GOT3 (cell line): ENCODE measurements at places on chromosomes 16 and 17.
A peak's percentile ranks its signal among the peaks of the same experiment; 100 is the strongest.

DNA sequence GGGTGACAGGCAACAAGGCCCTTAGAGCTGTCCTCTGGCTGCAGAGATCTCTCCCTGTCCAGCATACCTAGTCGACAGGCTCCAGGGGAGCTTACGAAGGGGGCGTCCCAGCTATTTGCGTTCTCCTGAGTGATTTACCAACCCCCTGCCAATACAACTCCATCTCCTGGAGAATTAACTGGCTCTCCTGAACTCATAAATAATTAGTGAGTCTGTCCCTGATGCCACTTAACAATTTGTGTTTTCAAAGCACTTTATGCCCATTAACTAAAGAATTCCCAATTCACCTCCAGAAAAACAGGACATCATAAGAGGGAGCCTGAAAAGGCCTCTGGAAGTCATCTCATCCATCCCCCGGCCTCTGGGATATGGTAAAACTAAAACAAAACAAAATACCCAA lies 26.7 kb downstream of the SDK2 start:
- no peak for DNase-seq

GRCh38 chr16:11740567-11740966 lies 2.1 kb downstream of the TXNDC11 start:
- no peak for DNase-seq

DNA sequence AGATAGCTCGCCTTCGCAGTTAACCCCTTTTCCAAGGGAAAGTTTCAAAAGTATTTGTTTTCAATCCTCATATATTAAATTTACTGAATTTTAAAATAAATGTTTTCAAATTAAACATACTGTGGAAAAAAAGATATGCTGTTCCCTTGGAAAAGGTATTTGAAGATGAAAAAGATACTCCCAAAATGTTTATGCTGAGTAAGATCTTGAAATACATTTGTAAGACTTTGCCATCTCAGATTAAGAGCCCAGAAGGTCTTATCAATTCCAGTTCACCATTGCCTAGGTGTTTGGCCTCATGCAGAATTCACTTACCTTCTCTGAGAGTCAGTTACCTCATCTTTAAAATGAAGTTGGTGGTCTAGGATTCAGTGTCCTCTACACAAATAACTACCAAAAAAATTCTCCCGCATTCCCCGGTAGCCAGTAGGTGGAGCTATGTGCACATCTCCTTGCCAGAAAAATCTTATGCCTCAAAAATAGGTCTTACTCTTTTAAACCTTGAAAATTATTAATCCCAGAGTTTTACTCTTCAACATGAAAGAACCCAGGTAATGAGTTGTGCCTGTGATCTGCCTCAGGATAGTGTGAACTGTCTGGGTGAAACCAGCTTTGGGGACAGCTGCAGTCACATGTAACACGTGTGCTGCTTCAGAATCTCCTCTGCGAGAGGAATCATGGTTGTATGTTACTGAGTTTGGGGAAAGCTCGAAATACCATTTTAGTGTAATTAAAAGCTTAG lies 178.3 kb downstream of the MRTFB start:
- no peak for DNase-seq

GRCh38 chr17:50257676-50258224 lies 16.5 kb upstream of the TMEM92 start:
- DNase-seq = no peak

DNA sequence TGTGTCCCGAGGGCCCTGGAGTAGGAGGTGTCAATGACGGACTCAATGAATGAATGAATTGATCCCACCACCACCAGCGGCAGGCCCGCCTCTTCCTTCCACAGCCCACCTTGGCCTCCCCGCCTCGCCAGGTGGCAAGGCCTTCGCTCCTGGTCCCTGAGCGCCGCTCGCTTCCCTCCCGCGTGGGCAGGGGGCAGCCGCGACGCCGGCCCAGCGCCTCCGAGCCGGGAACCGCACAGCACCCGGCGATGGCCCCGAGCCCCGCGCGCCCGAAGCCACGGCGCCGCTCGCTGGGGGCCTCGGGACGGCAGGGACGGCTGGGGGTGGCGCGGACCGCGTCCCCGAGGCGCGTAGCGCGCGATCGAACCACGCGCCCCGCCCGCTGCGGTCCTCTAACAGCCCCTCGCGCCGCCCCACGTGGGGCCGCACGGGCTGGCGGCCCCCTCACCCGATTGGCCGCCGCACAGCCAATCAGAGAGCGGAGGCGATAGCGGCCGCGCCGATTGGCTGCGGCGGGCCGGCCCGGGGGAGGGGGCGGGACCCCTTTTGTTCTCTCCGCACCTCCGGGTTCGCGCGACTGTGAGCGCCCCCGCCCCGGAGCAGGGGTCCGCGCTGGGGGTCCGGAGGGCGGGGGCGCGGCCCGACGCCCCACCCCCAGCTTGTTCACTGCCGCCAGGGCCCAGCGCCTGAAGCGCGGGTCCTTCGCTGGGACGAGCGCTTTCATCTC lies 31.4 kb downstream of the ACTG1 start:
- DNase-seq = peak; percentile 32

DNA sequence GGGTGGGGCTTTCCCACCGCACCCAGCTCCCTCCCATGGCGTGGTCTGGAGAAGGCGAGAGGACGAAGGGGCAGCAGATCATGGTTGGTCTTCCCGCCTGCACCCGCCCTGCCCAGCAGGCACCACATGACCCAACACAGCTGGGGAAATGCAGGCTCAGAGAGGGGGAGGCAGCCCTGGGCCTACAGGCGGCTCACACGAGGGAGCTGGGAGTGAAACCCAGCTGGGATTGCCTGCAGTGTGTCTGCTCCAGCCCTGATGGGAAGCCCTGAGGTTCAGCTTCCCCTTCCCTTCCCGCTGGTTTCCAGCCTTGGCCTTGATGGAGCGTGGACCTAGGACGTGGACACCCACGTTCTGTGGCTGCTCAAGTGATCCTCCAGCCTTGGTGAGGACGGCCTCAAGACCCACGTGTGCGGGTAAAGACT lies 20.0 kb upstream of the PABPN1L start:
- DNase-seq = no peak

GRCh38 chr17:18185391-18185790 lies 1.8 kb downstream of the ALKBH5 start:
- no peak for DNase-seq

GRCh38 chr17:68850749-68851510 lies 104.3 kb downstream of the ABCA8 start:
- no peak for DNase-seq

GRCh38 chr16:74322301-74322710 lies 25.7 kb downstream of the PSMD7 start:
- no peak for DNase-seq

DNA sequence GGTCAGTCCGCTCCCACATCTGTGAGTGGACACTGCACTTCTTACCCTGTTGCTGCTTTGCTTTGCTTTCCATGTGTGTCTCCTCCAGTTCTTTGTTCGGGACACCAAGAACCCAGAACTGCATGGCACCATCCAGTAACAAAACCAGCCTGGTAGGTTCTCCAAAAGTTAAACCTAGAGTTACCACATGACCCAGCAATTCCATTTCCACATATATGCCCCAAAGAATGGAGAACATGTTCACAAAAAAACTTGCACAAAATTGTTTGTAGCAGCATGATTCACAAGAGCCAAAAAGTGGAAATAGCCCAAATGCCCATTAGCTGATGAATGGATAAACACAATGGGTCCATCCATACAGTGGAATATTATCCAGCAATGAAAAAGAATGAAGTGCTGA lies 10.3 kb upstream of the CCL22 start:
- DNase-seq = no peak

DNA sequence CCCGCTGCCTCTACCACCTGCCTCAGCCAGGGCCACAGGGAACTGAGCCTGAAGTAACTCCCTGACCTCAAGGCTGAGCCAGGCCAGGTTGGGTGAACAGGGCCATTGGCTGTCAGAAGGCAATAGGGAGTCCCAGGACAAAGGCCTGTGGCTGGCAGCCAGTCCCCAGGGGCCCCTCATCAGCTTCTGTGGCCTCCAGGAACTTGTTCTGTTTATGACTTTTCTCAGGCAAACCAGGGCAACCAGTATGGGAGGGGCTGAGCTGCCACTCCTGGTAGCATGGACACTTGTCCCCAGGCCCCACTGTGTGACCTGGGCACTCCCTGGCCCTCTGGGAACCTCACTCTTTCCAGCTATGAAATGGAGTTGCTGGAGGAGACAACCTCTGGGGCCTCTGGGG lies 40.1 kb downstream of the CPNE2 start:
- no peak for DNase-seq

GRCh38 chr17:32629563-32630190 lies 142.9 kb downstream of the CDK5R1 start:
- DNase-seq = no peak
